Activated CD8-positive, alpha-beta memory T cell treated with anti-CD3 and anti-CD28 coated beads for 1 hour (primary cell): ENCODE measurements at places on chromosomes 16 and 17.

DNA sequence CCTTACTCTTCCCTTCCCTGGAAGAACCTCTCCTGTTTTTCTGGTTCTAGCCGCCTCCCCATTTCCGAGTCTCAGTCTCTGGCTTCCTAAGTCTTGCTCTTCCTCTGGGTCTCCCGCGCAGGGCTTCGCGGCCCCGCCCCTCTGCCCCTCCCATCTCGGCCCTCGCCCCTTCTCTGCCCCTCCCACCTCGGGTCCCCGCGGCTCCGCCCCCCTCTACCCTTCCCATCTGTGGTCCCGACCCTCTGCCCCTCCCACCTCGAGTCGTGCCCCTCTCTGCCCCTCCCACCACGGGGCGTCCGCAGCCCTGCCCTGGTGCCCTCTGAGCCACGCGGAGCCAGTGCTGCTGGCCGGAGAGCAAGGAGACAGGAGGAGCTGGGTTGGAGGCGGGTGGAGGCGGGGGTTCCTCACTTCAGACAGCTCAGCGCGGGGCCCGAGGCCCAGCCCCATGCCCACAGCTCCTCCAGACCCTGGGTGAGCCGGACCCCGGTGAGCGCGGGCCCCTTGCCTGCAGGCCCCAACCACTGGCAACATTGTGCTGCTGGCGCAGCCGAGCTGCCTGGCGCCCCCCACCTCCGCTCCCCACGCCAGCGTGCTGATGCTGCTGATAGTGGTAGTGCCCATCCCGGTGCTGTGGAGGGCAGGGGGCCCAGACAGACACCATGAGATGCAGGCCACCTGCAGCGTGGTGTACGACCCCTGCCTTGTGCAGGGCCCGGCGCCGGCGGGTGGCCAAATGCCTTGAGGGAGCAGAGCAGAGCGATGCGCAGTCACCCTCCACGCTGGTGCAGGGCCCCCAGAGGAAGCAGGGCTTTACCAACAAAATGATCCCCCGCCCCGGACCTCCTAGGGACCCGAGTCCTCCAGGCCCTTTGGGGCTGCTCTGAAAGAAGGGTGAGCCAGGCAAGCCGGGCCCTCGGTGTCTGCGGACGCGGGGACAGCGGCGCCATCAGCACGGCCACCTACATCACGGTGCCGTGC, 2115.3 kb downstream of the TP53TG3F start:
- no peak for DNase-seq

- DNase-seq = no peak
These were observed 302.2 kb downstream of the CNTNAP4 start for GRCh38 chr16:76579277-76579922.

DNA sequence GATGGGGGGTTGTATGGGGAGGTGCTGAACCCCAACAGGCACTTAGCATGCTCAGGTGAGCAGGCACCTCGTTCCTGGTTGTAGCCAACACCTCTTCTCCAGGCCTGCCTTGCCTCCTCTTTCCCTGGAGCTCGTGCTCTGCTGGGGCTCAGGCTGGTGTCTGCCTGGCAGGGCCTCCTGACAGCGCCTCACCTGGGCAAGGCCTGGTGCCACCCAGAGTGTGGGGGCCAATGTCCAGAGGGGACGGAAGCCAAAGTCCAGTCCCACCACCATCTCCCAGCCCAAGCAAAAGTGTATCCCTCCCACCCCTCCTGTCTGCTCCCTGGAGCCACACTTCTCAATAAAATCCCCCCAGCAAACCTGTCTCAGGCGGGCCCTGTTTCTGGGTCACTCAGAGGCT, 304.2 kb upstream of the TNRC6C start:
- no peak for DNase-seq

- DNase-seq = no peak
These were observed 14.1 kb downstream of the BAHCC1 start for GRCh38 chr17:81409190-81409935.

GRCh38 chr16:56993204-56993603, 3.8 kb downstream of the NLRC5 start:
- DNase-seq = no peak

DNA sequence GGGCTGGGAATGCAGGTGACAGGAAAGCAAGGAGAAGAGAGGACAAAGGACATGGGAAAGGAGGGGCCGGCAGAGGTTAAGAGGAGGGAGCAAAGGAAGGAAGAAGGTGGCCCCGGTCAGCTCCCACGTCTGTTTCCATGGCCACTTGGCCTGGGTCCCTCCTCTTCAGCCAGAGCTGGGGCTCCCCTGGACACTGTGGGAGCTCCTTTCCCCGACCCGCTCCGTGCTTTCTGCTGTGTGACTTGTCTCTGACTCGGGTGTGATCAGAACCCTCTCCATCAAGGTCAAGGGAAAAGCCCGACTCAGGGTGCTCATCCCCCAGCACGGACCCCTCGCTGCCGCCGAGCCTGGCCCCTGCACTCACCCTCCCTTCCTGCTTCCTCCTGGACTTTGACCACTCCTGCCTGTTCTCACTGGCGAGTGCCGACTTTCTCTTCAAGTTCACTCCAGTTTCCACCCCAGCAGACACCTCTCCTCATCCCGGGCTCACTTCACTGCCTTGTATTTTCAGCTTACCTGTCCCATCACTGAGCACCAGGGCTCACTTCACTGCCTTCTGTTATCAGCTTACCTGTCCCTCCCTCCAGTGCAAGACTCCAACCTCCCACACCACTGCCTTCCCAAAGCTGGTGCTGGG, 61.2 kb downstream of the MEAK7 start:
- no peak for DNase-seq

GRCh38 chr16:29663807-29664090, 702 bp downstream of the SPN start:
- no peak for DNase-seq

- DNase-seq = no peak
These were observed 37.0 kb upstream of the ZNF750 start for GRCh38 chr17:82876602-82877379.

GRCh38 chr16:47777220-47777619, 316.1 kb downstream of the PHKB start:
- DNase-seq = no peak
